ENCODE measurements at places on chromosomes 1 and 21.

DNA sequence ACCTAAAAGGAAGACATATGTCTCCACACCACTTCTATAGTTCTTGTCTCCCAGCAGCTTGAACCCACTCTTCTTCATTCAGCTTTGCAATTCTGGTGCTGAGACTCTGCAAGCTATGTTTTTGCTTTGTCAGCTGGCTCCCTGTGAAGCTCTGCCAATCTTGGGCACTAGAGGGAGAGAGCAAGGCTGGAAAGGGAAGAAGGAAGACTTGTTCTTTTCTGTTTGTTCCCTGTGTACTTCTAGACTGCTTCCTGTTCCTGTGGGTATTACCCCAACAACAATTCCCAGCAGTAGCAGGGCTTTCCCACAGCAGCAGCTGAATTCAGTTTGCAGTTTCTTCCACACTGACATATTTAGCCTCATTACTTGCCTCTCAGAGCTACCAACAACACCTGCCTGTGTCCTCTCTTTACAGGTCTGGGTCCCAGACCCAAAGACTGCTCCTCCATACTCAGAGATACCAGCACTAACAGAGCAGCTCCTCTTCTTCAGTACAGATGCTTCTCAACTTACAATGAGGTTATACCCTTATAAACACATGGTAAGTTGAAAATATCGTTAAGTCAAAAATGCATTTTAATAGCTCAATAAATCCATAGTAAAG, 275.2 kb upstream of the NEGR1 start:
- DNase-seq = peak; percentile 11

DNA sequence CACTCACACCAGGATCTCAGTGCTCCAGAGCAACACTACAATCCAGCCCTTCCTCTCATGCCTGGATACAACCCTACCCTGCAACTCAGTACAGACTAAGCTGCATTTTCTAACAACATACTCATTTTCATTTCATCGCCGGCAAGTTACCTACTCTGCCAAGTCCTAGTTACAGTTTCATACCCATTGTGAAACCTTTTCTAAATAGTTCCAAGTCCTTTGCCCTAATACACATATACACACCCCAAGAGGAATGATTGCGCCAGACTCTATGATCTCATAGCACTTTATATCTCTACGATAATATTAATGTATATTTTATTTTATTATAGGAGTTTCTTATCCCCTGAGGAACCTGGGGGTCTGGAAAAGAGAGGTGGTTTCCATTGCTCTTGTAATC, 122.4 kb downstream of the LMX1A start:
- no peak for DNase-seq

DNA sequence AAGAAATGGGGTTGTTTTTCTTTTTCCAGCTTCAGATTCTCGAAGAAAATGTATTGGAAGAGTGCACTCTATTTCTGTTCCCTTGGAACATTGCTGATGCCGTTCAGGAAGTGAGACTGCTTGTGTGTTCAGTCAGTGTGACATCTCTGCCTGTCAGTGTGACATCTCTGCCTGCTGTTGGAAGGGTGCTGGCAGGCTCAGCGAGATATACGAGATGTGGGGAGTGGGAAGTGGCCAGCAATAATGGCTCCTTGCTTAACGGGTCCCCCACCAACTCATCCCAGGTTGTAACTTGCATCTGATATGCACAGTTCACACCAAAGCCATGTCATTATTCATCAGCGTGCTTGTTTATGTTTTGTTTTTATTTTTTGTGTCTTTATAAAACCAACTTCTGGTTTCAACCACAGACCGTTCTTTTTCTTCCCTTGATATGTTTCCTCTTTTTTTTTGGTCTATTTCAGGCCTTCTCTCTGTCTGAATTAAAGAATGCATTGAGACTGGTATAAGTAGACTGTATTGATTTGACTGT, 145.4 kb downstream of the GALNT2 start:
- no peak for DNase-seq

DNA sequence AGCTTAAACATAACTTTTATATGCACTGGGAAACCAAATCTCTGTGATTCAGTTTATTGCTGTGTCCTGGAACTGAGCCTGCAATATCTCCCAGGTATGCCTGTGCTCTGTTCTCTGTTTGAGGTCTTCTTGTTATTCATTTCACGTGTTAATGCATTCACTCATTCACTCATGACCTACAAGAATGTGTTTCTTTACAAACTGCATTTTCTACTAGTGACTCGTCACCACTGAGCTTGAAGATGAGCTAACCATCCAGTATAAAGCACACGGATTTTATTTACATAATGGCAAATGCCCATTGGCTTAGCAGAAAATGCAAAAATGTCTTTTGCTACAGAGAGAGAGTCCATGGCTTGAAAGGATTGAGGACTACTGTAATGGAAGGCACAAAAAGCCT, 75.0 kb upstream of the DUSP10 start:
- DNase-seq = peak; percentile 83

- DNase-seq = no peak
Observed at GRCh38 chr21:36613059-36613458, 85.9 kb upstream of the SIM2 start.

GRCh38 chr1:10900251-10900651, 103.8 kb upstream of the CASZ1 start:
- peak; percentile 50 for DNase-seq

GRCh38 chr1:47644212-47644573, 206.3 kb downstream of the FOXD2 start:
- DNase-seq = no peak

DNA sequence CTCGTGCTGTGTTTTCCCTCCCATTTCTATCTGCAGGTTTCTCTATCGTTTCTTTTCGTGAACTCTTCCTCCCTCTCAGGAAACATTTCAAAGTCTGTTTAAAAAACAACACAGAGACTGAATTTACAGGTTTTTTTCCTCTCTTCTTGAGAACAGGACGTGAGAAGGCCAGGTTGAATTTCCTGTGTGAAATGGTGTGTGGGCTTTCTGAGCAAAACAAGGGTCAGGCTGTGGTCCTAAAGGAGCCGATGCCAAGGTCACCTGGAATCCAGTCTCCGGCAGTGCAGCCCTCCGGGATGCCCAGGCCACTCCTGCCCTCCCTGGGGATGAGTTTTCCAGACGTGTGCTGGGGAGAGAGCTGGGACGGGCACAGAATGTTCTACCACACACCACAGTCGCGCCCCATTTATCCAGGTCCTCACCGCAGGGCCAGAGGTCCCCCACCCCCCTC, 62.7 kb upstream of the RUNX3 start:
- DNase-seq = no peak

DNA sequence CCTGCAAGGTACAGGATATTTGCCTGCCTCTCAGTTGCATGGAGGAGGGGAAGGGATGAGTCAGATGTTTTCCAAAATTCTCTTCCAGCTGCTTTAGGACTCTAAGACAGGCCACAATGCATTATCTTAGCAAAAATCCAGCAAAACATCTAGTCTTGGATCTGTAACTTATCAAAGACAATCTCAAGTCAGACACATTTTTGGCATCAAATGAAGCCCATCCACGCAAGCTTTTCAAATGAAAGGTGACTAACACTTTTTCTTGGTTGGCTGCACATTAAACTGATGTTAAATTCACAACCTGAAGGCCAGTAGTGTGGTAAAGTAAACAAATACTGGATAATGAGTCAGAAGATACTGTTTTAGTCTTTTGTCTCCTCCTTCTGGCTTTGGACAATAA, 21.3 kb downstream of the FAM78B start:
- DNase-seq = no peak

GRCh38 chr1:201535046-201535918, 3.6 kb upstream of the NAV1 start:
- peak; percentile 86 for DNase-seq
